ENCODE measurements at places on chromosomes 16 and 17.

- DNase-seq = no peak
Observed at GRCh38 chr16:68288252-68288650, 22.5 kb downstream of the SLC7A6OS start.

DNA sequence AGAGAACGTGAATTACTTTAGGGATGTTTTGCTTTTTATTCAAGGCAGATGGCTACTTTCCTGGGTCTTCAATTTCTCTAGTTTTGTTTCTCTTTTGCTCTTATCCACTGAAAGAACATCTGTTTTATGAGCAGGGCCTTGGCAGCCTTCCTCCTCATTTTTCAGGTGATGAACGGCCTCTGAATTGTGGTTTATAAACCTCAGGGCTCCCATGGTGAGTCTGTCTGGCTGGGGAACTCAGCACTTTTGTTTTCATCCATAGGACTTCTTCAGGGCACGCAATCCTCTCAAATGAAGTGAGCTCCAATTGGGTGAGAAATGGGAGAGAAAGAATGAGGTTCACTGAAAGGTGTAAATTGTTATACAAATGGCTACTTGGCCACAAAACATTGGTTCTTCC is 186.4 kb upstream of the ERCC4 start:
- DNase-seq = no peak

- no peak for DNase-seq
Observed at GRCh38 chr17:63832014-63832413, 4.6 kb upstream of the FTSJ3 start.

DNA sequence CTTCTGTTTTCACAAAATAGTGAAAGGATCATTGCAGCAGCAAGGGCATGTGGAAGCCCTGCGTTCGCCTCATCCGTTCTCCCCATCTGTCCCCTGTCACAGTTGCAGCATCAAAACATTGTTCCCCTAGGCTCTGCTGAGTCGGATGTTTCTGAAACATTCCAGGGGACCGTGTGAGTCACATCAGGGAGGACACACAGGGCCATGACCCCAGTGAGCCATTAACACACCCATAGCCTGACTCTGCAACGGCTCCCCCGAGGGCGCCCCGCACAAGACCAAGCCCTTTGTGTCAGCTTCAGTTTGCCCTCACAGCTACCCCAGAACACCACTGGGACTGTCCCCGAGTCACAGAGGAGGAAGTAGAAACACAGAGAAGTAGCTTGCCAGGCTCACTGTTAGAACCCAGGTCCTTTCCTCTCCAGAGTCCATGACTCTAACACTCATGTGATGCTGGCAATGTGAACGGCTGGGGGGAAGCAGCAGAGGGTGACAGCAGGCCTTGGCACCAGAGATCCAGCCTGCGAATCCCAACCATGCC is 63.3 kb upstream of the HSBP1 start:
- DNase-seq = peak; percentile 57

- no peak for DNase-seq
Observed at GRCh38 chr16:10333321-10334032, 52.4 kb upstream of the ATF7IP2 start.

DNA sequence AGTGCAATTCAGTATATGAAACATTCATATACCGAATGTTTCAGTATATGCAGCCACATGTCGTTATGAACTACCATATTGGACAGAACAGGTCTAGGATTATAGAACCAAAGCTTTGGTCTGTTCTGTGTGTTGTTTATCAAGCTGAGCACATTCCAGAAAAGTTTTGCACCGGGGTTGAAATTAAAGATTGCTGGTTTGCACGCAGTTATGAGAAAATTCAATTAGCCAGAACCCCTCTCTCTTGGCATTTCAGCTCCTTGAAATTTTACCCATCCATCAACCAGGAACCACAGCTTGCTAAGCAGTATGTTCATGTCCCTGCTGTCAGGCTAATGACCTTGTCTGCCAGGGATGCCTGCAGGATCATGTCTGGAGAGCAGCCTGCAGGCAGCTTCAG is 9.5 kb downstream of the KRT32 start:
- DNase-seq = no peak

GRCh38 chr17:8337802-8338752 is 1.6 kb upstream of the ODF4 start:
- no peak for DNase-seq

DNA sequence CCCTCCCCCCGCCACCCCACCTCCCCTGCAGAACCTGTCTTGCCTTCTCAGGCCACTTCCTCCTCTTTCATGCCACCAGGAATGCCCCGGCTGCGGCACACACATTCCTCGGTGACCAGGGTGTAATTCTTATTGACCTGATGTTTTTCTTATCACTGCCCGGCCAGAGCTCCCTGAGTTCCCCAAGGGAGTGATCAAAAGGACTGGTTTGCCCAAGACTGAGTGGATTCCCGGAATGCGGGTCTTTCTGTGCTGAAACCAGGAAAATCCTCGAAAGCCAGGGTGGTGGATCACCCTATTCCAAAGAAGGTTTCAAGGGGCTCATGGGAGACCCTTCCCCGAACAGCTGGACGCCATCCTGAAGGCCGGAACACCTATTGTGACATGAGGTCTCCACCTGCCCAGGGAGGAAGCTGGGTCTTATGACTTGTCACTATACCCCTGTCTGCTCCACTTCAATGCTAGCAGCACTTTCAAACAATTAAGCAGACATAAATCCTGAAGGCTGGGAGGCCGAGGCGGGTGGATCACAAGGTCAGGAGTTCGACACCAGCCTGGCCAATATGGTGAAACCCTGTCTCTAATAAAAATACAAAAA is 53.0 kb upstream of the RPL38 start:
- DNase-seq = no peak

- DNase-seq = peak; percentile 63
Observed at GRCh38 chr17:42067371-42068091, 17.1 kb upstream of the C17orf113 start.

GRCh38 chr17:15250135-15250860 is 14.8 kb downstream of the PMP22 start:
- DNase-seq = no peak

GRCh38 chr17:4710693-4711634 is 532 bp downstream of the ARRB2 start:
- DNase-seq = no peak

DNA sequence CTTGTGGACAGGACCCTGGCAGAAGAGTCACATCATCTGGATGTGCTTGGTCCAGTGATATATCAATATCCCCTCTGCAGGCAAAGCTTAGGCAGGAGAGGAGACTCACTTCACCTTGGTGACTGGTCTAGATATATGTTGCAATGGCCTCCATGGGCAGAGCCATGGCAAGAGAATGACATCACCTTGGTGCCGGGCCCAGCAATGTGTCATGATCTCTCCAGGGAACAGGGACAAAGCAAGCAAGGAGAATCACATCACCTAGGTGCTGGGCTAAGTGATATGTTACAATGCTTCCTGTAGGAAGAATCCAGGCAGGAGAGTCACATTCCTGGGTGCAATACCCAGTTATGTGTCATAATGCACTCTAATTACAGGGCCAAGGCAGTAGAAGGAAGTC is 2106.2 kb downstream of the TP53TG3F start:
- no peak for DNase-seq

DNA sequence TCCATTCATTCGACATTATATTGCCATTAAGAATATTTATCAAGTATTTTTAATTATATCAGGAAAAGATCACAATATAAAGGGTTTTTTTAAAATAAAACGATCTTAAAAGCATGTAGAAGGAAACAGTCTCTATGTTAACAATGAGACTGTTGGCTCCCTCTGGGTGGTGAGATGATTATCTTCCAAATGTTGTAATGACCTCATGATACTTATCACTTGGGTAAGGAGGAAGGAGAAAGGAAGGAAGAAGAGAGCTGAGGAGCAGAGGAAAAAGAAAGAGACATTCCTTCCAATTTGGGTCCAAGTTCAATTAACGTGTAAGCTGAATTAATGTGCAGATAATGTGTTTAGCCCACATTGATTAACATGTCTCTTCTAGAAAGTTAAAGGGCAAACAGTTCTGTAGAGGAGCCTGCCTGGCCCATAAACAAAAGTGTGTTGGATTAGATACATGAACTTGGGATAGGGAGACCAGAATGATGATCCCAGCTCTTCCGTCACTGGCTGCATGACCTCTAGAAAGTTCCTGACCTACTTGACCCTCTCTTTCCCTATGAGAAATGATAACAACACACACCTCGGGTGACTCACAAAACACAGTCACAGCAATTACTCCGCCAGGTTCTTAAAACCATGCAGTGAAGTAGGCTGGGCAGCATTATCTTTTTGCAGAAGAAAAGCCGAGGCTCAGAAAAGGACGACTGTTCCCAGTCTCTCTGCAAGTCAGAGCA is 32.0 kb downstream of the PIMREG start:
- DNase-seq = no peak

DNA sequence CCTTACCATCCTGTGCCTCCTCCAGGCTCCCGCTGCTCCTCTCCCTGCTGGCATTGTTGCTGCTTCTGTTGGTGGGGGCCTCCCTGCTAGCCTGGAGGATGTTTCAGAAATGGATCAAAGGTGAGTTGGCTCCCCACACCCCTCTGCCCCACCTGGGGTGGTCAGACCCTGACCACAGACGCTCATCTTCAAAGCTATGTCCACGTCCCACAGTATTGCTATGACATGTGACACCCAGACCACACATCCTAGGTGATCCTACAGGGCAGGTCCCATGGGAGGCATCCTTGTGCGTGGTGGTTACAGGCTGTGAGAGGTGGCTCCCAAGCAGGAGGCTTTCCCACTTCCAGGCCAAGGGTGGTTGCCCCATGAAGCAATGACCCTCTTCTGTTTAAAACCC is 11.0 kb downstream of the CD300A start:
- no peak for DNase-seq

DNA sequence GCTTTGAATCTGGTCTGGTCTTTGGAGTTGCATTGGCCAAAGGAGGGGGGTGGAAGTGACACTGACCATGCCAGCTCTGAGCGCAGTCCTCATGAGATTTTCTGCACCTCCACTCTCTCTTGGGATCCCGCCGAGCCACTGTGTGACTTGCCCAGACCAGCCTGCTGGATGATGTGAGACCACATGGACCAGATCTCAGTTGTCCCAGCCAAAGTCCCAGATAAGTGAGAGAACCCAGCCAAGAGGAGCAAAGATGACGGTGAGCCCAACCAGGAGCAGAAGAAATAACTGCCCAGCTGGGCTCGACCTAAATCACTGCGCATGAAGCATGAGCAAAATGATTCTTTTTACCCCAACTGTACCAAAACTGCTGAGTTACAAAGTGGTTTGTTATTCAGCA is 96.5 kb upstream of the ERCC4 start:
- DNase-seq = no peak

DNA sequence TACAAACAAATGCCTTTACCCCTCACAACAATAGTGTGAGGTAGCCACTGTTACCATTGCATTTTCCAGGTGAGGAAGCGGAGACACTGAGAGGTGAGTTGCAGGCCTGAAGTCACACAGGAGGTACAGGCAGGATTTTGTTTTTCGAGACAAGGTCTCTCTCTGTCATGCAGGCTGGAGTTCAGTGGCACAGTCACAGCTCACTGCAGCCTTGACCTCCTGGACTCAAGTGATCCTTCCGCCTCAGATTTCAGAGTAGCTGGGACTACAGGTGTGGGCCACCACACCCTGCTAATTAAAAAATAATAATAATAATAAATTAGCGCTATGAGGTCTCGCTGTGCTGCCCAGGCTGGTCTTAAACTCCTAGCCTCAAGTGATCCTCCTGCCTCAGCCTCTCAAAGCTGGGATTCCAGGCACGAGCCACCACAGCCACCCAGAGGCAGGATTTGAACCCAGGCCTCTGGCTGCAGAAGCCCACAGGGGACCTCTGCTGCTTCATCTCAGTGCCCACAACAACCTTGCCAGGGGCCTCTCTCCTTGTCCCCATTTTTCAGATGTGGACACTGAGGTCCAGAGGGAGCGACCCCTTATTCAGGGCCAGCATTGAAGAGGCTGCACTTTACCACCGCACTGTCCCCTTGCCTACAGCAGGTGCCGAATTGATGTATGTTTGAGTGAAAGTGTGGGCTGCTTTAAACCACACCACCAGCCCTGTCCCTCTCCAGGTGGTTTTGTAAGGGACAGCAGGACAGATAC is 16.0 kb upstream of the CIBAR2 start:
- DNase-seq = no peak

DNA sequence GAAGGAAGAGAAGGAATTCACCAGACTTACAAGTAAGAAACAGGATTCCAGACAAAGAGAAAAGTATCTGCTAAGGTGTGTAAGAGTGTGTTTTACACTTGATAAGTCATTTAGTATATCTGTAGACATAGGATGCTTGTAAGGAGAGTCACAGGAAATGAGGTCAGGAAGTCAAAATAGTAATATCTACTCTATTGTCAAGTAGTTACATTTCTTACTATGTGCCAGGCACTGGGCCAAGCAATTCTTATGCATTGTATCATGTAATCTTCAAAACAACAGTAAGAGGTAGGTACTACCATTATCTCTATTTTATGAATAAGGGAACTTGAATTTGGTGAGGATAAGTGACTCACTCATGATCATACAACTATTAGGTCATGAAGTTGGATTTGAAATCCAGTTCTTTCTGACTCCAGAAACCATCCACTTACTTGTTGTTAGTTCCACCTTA is 129.1 kb downstream of the SNX11 start:
- no peak for DNase-seq
